ENCODE measurements at places on chromosomes 6 and 20. TPM values are rescaled to one million over a fixed set of nuclear protein-coding genes. Genes with fewer than 3 reads are reported as not detected.
A peak's percentile ranks its signal among the peaks of the same experiment; 100 is the strongest.

DNA sequence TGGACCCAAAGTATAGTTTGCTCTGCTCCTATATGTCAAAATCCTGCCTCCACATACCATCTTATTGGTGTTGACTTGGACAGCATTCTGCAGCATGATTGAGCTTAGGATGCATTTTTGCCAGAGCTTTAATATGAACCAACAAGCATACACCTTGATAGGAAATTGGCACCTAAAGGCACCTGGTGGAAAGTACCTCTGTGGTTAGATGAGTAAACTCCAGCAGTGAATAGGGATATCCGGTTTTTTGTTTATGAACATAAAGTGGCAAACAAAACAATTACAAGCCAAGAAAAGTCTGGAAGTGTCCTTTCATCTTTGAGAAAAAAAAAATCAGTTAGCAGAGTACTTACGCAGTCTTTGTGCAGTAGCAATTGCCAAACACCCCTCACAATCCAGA lies 6.2 kb upstream of the CYP24A1 start:
- DNase-seq: no peak

DNA sequence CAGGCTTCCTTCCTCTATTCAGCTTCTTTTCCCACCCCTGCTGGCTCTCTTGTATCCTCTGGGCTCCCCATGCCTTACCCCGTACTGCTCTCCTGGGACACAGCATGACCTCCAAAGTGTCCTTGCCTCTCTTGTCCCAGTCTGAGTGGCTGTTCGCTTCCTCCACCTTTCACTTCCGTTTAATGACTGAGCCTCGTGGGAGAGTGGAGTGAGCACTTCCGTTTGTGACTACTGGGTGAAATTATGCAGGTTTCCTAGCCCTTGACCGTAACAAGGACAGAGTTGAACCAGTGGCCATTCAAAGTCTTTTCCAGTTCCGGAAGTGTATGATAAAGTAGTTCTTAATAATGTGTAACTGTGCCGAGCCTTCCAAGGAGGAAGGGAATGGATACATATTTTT lies 109.2 kb downstream of the ARID1B start:
- peak; percentile 24 for DNase-seq

The NR2E1 gene
- not detected for total RNA-seq

The ADGB gene
- not detected for total RNA-seq

The ERVFRD-1 gene
- total RNA-seq: not detected
